ENCODE measurements at places on chromosomes 3 and 15.

- DNase-seq = no peak
Observed at GRCh38 chr3:32630266-32630665, 54.7 kb upstream of the CNOT10 start.

GRCh38 chr3:193977622-193978021 is 158.3 kb upstream of the HES1 start:
- no peak for DNase-seq

DNA sequence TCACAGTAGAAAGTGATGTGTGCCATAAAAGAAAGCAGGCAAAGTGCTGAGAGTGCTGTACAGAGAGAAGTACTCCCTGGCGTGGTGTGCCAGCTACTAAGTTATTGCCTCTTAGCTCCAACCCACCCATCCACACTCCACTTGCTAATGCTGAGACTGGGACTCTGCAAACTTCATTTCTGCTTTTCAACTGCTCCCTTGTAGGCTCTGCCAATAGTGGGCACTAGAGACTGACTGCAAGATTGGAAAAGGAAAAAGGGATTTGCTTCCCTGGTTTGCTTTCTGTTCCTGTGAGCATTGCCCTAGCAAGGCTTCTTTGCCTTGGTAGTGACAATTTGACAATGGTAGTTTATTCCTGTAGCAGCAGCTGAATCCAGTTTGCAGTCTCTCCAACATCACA is 56.5 kb upstream of the TMEM108 start:
- no peak for DNase-seq

DNA sequence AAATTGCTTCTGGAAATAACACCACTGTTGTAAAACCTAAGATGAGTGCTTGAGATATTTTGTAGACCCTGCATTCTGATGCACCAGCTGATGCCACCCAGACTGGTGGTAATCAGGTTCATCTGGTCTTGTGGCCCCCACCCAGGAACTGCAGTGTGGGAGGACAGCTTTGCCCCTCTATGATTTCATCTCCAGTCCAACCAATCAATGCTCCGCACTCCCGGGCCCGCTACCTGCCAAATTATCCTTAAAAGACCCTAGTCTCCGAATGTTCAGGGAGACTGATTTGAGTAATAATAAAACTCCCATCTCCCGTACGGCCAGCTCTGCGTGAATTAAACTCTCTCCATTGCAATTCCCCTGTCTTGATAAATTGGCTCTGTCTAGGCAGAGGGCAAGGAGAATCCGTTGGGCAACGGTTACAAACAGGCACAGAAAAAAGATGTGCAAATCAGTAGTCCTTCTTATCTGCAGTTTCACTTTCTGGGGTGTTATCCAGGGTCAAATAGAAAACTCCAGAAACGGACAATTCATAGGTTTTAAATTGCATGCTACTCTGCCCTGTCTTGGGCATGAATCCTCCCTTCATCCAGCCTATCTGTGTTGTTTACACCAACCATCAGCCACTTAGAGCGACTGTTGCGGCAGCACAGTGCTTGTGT is 29.2 kb upstream of the TRPM1 start:
- DNase-seq = no peak

DNA sequence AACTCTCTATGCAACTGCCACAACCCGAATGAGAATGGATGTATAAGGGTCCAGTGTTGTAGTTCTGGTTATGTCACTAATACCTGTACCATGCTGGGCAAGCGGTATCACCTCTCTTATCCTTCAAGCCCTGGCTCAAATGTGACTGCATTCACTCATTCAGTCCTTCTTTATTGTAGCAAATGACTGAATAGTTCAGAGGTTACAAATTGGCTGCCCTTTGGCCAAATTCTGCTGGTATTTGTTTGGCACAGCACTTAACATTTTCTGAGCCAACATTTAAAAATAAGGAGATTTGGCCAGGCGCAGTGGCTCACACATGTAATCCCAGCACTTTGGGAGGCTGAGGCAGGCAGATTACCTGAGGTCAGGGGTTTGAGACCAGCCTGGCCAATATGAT is 47.5 kb downstream of the DLEC1 start:
- no peak for DNase-seq

DNA sequence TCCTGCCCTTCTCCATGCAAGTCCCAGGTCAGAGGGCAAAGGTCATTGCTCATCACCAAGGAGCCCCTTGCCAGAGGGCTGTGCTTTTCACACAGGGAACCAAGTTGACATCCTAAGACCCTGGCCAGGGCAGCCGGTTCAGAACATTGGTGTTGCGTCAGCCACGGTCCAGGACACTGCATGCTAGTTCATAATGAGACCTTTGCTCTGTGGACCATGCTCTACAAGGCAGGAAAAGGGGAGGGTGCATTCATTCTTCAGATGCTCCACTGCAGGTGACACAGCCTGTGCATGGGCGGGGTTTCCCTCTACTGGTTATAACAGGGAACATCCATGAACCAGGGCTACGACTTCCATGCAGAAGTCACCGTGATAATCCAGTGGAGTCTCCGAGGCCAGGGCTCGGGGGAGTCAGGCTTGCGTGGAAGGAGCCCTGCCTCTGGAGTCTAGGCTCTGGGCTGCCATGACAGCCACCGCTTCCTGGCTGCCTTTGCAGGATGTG is 81.6 kb downstream of the OCA2 start:
- DNase-seq = no peak

DNA sequence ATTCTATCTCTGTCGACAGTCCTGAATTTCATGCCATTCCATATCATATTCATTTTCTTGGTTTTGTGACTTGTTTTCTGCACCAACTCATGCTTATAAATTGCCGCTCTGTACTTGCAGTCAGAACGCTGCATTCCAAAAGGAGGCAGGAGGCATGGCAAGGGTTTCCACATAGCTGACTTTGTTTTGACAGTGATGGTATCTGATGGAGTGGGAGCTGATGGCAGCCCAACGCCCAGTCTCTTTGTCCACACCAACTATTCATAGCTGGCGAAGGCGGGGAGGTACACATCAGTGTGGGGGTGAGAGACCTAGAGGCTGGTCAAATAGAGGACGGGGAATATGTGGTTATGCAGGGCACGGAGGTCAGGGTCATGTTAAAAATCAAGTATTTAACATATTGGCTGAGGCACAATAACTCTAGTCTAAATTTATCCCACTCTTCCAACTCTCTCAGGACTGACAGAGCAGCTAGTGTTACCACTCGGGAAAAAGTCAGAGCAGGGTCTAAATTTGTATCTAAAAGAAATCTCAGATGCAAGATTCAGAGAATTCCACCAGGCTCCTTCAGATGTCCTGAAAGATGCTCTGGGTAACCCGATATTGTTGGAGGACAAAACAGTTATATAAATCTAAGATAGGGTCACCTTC is 67.8 kb upstream of the ATP13A3 start:
- no peak for DNase-seq

DNA sequence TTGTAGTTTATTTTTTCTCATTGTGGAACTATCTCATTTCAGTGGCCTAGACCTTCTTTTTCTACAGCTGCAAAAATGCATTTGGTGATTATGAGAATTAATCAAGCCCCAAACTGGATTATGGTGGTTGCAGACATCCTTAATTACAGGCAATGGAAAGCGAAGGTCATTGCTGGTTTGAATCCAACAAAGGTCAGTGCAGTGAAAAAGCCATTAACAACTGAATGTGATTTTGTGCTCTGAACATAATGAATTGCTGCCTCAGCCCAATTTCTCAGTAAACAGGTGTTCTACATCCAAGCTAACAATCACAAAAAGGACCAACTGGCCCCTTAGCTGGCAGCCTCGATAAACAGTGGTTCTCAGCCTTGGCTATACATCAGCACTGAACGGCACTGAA is 260.1 kb upstream of the DPPA4 start:
- DNase-seq = no peak

DNA sequence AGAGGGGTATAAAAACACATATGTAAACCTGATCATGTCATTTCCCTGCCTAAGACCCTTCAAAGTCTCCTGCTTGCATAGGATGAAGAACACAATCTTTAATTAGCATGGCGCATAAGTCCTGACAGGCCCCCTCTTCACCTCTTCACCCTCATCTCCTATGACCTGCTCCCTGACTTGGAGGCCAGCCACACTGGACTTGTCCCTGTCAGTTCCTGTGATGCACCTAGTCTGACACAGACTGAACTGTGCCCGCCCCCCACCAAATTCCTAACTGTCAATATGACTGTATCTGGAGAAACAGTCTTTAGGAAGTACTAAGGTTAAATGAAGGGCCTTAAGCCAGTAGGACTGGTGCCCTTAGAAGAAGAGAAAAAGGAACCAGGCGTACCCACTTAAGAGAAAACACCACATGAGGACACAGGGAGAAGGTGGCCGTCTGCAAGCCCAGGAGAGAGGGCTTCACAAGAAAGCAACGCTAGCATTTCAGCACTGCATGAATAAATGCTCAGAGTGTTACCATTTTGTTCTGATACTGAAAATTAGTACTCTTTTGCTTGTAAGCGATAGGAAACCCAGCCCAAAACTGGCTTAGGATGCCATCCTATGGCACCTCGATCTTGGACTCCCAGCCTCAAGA is 34.0 kb downstream of the MRPL46 start:
- DNase-seq = no peak

GRCh38 chr3:31550452-31551251 is 17.9 kb downstream of the STT3B start:
- DNase-seq = no peak

DNA sequence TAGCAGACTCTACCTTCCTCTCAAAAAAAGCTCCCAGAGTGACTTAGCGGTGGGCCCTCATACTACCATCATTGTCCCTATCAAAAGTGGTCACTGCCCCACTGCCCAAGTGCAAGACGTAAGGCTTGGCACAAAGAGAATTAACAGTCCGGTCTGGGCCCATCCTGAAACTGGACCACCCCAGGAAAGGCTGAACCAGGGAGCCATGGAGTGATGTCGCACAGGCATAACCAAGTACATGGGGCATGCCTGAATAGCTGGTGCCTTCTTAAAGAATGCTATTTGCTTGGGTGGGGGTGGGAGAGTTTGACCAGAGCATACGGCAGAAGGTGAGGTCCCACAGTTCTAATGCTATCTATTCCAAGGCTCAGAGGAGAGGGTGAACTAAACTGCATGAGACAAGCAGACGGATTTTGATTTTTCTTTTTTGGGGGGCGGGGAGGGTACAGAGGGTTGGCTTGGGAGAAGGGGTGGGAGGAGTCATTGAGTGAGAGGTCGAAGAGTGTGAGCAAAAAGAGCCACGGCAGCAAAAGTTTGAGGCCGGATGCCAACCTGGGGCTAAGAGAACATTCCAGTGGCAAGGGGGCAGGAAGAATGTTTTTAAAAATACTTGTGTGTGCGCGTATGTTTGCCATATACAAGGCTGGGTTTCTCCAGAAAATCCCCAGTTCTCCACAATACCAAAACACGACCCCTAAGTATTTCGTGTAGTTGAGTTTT is 50.2 kb downstream of the FAM174B start:
- DNase-seq = no peak

DNA sequence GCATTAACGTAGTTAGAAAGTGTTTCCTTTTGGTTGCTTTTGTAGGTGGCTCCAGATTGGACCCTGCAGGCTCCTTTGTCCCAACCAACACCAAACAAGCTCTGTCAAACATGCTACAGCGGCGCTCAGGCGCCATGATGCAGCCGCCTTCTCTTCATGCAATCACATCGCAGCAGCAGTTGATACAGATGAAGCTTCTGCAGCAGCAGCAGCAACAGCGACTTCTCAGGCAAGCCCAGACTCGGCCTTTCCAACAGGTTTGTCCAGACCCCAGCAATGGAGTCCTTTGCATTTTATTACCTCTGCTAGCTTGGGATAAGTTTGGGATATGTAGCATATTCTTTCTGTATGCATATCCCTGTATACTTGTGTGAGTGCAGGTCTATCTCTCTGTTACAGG is 10.1 kb upstream of the P2RY12 start:
- DNase-seq = no peak

DNA sequence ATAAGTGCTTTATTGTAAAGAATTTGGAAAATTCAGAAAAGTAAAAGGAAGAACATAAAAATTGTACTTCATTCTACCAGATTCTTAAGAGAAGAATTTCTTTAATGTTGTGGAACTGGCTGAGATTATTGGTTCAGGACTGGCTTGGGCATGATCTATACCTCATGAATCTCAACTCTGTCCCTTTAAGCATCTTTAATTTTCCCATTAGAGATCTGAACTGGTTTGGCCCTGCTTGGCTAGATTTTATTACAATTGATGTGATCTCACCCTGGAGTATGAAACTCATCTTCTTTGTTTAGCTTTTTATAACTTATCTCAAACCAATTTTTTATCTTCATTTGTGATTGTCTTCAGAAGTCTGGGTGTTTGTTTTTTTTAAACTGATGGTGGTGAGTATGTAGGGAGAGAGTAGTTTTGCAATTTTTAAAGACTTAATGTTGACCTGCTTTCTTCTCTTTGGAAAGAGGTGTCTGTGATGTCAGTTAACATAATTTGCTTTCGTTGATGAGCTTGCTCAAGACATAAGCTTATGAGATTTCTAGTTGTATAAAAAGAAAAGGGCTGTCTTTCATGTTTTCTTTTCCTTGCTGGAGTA is 61.9 kb downstream of the ZNF609 start:
- DNase-seq = no peak

DNA sequence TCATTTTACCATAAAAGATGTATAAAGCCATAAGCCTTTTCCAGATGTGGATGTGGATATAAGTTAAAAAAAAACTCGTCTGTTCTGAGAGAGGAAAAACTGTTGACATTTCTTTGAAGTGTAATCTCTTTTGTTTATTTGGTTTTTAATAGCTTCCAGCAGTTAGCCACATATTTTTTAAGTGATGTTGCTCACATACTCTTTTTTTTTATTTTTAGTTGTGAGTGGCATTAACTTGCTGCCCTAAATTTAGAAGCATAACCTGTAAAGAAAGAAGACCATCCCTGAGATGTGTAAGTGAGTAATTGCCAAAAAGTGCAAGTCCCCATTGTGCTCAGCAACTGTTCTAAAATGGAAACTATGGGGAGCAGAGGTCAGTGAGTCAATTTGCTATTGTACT is 415.9 kb upstream of the MDFIC2 start:
- DNase-seq = no peak

- no peak for DNase-seq
Observed at GRCh38 chr3:25571285-25571684, 93.4 kb downstream of the TOP2B start.

DNA sequence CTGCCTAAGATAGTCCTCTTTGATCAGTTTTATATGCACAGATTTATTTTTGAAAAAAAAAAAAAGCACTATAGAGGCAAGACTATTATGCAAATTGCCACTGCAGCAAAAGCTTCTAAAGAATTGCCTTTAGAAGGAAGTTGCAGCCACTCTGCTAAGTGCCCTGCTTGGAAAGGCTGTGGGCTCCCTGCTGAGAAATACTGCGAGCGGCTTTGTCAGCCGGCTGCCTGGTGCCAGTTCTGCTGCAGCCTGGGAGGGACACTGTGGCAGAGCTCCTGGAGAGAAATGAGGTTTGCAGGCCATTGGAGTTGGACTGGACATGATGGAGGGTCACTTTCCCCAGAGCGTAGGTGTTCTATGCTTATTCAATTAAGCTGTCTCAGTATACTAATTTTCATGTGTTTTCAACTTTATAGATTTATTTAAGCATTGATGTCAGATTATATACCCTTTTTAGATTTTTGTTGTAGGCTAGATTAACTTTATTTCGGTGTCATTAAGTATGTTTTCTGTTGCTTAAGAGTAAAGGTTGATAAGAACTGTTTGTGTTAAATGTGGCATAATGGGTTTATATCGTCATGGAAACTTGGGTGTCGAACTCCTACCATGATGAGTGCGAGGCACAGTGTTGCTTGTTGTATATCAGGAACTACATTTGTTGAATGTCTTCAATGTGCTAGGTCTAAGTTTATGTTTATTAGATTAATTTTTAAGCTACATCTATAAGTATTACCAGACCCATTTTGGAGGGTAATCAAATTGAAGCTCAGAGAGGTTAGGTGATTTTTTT is 6.6 kb downstream of the MAP2K5 start:
- DNase-seq = no peak
